Ovary (tissue), 10 donors: ENCODE measurements at places on chromosomes 6 and 20. TPM values are rescaled to one million over a fixed set of nuclear protein-coding genes. Genes with fewer than 3 reads are reported as not detected.

- H3K27ac ChIP-seq = no peak overlapping the region
- no peaks in the 10 kb centered on the region for H3K36me3 ChIP-seq
- DNase-seq = no peak
- no peak overlapping the region for H3K4me3 ChIP-seq
- H3K4me1 ChIP-seq = peaks cover 1% of the 10 kb centered on the region
- no peaks in the 10 kb centered on the region for H3K27me3 ChIP-seq
Observed at GRCh38 chr6:148217051-148217450, 125.6 kb upstream of the SASH1 start.

- no peak overlapping the region for H3K4me3 ChIP-seq
- H3K36me3 ChIP-seq = no peaks in the 10 kb centered on the region
- H3K27ac ChIP-seq = no peak overlapping the region
- DNase-seq = no peak
- no peaks in the 10 kb centered on the region for H3K27me3 ChIP-seq
Observed at GRCh38 chr6:12333128-12333527, 43.0 kb downstream of the EDN1 start.

GRCh38 chr6:19602434-19603013 lies 234.6 kb upstream of the ID4 start:
- no peak overlapping the region for H3K27ac ChIP-seq
- H3K27me3 ChIP-seq = no peaks in the 10 kb centered on the region
- no peak for DNase-seq
- no peaks in the 10 kb centered on the region for H3K36me3 ChIP-seq
- no peak overlapping the region for H3K4me3 ChIP-seq

DNA sequence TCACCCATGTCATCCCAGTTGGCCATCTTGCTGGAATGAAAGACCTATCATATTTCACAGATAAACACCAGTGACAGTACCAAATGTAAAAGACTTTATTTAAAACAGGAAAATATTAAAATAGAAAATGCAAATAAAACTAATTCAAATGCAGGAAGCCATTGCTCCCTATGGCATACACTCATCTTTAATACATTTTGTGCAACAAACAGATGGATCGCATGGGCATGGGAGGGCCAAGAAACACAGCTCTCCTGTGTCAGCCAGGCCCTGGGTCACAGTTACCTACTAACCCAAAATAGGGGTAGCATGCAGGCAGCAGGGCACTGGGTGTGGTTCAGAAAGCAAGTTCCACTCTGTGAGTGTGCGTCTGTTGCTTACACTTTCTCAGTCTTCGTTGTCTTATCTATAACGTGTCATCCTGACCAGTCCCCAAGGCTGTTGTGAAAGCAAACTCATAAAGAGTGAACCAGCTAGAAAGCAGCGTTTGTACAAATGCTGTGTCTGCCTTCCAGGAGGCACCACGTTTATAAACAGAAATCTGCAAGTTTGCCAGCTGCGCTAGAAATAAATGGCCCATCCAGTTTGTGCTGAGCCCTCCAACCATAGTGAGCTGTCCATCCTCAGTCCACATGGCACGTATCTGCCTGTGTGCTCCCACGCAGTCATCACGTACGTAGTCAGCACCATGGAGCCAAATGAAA lies 180.5 kb downstream of the SYNDIG1 start:
- peaks cover 2% of the 10 kb centered on the region for H3K4me1 ChIP-seq
- no peak for DNase-seq
- H3K36me3 ChIP-seq = no peaks in the 10 kb centered on the region
- H3K27me3 ChIP-seq = no peaks in the 10 kb centered on the region
- H3K4me3 ChIP-seq = no peak overlapping the region

DNA sequence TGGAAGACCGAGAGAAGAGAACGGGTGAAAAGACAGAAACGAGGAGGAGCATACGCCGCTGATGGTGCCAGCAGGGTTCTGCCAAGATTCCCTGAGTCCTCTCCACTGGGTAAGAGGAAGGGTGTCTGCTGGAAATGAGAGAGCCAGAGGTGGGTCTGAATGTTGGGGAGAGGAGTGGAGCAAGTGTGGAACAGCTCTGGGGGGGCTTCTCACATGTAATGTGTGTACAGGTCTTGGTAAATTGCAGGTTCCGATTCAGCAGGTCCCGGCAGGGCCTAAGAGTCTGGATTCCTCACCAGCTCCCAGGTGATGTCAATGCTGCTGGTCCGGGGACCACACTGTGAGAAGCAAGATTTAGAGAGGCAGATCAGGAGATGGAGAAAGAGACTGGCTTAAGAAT lies 1.5 kb upstream of the EBF4 start:
- no peaks in the 10 kb centered on the region for H3K4me1 ChIP-seq
- peak overlapping the region; percentile 100 for H3K27ac ChIP-seq
- H3K27me3 ChIP-seq = no peaks in the 10 kb centered on the region
- H3K4me3 ChIP-seq = no peak overlapping the region
- no peaks in the 10 kb centered on the region for H3K36me3 ChIP-seq
- no peak for DNase-seq

DNA sequence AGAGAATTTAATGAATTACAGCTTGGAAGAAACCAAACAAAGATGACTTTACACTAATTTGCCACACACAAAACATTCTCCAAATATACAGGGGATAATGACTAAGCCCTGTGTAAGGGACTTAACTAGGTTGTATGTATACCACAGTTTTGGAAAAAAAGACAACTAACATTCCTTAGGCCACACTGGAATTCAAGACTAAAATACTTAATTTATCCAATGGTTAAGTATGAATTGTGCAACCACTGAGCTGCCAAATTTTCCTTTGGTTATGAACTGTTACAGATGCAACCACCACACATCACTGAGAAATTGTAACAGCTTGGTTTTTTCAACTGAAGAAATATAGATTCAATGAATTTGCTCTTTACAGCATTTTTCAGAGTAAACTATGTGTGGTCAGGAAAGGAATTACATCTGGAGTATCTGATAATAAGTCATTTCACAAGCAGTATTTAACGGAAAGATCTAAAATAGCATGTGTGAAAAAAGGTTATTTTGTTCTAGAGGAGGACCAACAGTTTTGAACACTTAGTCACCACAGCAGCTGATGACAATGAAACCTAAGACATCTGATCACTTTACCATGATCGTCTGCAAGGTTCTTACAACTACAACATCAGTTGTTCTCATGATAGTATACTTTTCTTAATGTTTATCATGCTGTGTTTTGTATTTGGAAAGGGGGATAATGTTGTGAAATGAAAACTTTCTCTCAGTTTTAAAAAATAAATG lies 318.8 kb downstream of the BCKDHB start:
- H3K4me1 ChIP-seq = no peaks in the 10 kb centered on the region
- H3K4me3 ChIP-seq = no peak overlapping the region
- no peak for DNase-seq
- H3K27ac ChIP-seq = no peak overlapping the region
- no peaks in the 10 kb centered on the region for H3K36me3 ChIP-seq

DNA sequence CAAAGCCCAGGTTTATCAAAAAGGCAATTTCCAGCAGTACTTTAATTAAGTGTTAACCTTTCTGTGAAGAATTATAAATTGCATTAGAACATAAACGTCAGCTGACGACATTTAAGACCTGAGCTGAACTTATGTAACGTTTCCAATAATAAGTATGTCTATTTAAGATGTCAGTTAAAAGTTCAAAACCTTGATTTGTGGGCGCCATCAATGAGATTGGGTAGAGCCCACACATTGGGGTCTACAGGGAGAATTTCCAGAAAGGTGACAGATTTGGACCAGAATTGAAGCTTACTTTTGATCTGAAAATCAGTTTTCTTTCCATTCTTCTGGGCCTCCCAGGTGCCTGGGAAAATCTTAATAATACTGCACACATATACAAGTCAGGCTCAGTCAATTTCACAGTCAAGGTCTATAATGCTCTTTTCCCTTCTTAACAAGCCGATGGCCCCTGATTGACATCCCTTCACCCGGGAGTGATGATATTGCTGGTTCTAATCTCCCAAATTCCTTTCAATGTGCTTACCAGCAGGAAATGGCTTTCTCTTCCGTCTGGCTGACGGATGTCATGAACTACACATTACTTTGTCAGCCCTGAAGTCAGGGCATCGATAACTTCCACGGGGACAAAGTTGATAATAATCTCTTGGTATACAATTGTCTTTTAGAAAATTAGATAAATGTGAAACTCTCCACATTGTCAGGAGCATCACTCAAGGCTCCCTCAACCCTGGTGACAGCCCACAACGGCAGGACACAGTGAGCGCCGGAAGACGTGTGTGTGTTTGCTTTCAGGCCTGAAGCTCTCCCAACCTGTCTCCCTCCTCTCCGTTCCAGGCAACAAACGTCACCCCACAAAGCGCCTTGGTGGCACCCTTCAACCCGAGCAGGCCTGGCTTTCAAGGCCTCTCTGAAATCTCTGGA lies 396.5 kb upstream of the CNR1 start:
- H3K4me1 ChIP-seq = peaks cover 2% of the 10 kb centered on the region
- no peak overlapping the region for H3K4me3 ChIP-seq
- no peaks in the 10 kb centered on the region for H3K27me3 ChIP-seq
- DNase-seq = no peak

The PREX1 gene
- 3.8 TPM for total RNA-seq

- H3K4me3 ChIP-seq = no peak overlapping the region
- H3K4me1 ChIP-seq = no peaks in the 10 kb centered on the region
- no peak overlapping the region for H3K27ac ChIP-seq
- no peak for DNase-seq
Observed at GRCh38 chr6:44715188-44715587, 327.7 kb downstream of the CDC5L start.

- no peak for DNase-seq
- no peaks in the 10 kb centered on the region for H3K36me3 ChIP-seq
- no peaks in the 10 kb centered on the region for H3K27me3 ChIP-seq
Observed at GRCh38 chr20:53399592-53400335, 193.9 kb downstream of the ZNF217 start.

The SENP6 gene
- total RNA-seq = 147 TPM

- H3K4me3 ChIP-seq = no peak overlapping the region
- H3K27me3 ChIP-seq = no peaks in the 10 kb centered on the region
- H3K4me1 ChIP-seq = no peaks in the 10 kb centered on the region
- DNase-seq = no peak
Observed at GRCh38 chr6:170456886-170457698, 96.0 kb downstream of the PSMB1 start.

GRCh38 chr6:77034161-77034560 lies 429.1 kb downstream of the HTR1B start:
- H3K27me3 ChIP-seq = no peaks in the 10 kb centered on the region
- no peak for DNase-seq
- H3K27ac ChIP-seq = no peak overlapping the region
- H3K4me3 ChIP-seq = no peak overlapping the region
- H3K4me1 ChIP-seq = no peaks in the 10 kb centered on the region
- H3K36me3 ChIP-seq = no peaks in the 10 kb centered on the region

DNA sequence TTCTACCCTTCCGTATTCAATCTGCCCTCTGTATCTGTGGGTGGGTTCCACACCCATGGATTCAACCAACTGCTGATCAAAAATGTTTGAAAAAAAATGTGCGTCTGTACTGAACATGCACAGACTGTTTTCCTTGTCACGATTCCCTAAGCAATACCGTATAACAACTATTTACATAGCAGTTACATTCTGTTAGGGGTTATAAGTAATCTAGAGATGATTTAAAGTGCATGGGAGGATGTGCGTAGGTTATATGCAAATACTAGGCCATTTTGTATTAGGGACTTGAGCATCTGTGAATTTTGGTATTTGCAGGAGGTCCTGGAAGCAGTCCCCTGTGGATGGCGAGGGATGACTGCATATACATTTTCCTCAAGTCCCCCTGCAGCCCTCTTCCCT lies 486.9 kb downstream of the PREX1 start:
- H3K27ac ChIP-seq = no peak overlapping the region
- no peak overlapping the region for H3K4me3 ChIP-seq
- no peak for DNase-seq
- H3K4me1 ChIP-seq = no peaks in the 10 kb centered on the region
- H3K27me3 ChIP-seq = no peaks in the 10 kb centered on the region

GRCh38 chr6:20168690-20169089 lies 43.6 kb downstream of the MBOAT1 start:
- H3K4me1 ChIP-seq = peaks cover 3% of the 10 kb centered on the region
- H3K27ac ChIP-seq = no peak overlapping the region
- H3K4me3 ChIP-seq = no peak overlapping the region
- DNase-seq = no peak
- H3K36me3 ChIP-seq = no peaks in the 10 kb centered on the region

The LTA gene
- total RNA-seq = not detected

The GSTA4 gene
- 35.1 TPM for total RNA-seq

The OR2J3 gene
- total RNA-seq = not detected

DNA sequence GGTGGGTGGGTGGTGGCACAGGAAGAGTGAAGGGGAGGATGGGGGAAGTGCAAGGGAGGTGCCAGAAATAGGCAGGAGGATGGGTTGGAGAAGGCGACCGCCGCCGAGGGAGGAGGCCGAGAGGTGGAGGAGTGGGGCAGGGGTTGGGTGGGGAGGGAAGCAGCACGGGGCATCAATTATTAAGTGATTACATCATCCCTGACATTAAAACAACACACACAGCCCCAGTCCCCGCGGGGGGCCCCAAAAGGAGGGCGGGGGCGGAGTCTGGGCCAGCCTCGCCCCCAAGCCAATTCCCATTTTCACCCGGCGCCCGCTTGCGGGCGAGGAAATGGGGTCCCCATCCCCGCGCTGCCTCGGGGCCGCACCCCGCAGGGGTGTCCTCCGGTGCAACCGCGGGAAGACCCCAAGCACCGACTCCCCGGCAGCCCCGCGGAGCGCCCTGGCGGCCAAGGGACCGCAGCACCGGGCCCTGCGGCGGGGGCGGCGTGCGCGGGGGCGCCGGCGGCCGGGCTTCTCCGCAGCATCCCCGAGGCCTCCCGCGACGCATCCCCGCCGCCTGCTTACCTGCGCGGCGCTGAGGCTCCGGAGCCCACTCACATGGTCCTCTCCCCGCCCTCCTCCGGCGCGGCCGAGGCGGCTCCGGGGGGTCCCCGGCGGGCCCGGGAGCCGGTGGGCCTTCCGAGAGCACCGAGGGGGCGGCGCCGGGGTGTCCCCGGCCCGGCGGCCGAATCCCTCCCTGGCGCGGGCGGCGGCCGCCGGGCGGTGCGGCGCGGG lies 663 bp downstream of the FYN start:
- no peaks in the 10 kb centered on the region for H3K36me3 ChIP-seq
- peak overlapping the region; percentile 48 for H3K4me3 ChIP-seq
- H3K4me1 ChIP-seq = peaks cover 4% of the 10 kb centered on the region
- peak overlapping the region; percentile 79 for H3K27ac ChIP-seq

The EDN1 gene
- total RNA-seq = 11.1 TPM

DNA sequence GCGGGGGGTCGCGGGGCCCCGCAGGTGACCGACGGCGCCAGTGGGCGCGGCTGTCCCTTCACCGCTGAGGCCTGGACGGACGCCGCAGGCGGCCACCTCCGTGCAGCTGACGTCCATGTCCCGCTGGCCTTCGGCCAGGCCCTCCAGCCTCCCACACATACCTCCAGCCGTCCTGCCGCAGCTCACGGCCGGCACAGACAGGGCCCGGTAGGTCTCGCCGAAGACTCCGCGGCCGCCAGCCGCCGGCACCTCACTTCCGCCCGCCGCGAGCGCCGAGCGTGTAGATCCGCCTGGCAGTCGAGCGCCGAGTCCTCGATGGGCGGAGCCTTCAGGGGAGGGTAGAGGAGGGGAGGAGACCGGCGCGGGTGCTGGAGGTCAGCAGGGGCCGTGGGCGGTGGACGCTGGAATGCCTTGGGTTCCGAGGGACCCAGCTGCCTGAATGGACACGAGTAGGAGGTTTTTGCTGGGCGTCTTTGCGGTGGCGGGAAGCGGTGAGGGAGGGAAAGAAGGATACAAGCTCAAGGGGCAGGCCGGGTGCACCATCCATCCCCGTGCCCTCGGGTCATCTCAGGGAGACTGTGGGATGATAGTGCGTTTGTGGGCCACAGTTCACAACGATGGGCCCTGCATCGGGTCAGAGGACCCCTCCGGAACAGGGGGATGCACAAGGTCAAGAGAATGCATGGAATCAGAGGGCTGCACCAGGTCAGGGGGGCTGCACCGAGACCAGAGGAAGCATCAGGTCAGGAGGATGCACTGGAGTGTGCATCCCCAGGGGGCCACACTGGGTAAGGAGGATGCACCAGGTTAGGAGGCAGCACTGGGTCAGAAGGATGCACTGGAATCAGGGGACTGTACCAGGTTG lies at the start of gene EXOC2:
TSS of gene EXOC2 (minus strand) at position 282 of the 865 bp plus-strand sequence. CDS start 55,321 bp downstream, outside the sequence.
- peak within 1 kb of the TSS; percentile 73 for H3K4me3 ChIP-seq
- H3K27me3 ChIP-seq = no peaks in the 10 kb centered on the region
- peaks cover 5% of the 10 kb centered on the region for H3K4me1 ChIP-seq
